Suprapubic skin (tissue), 4 donors: ENCODE measurements at places on chromosomes 3 and 15.
A peak's percentile ranks its signal among the peaks of the same experiment; 100 is the strongest.

DNA sequence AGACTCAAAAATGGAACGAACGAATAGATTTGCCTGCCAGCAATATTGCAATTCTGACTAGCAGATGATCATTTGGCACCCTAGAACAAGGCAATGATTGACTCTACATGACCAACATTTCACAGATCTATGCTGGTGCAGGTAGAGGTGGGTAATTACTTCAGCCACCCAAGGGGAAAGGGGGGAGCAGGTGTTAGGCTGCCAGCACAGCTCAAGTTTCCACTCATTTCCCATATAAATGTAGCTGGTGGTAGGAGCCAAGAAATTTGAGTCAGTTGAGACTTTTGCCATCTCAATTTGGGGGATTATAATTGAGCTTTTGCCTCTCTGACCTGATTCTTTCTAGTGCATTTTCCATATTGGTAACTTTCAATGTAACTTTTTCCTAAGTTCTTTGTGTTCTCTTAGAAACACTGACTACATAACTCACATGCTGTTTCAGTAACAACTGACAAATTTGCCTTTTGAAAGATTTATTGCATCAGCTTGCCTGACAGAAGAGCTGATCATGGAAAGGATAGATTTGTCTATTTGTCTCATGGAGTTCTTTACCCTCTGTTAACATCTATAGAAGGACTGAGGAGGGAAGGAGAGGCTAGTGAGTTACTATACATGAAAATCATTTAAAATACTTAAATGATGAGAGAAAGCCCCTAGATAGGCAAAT lies 902.5 kb downstream of the ZPLD1 start:
- H3K36me3 ChIP-seq: no peaks in the 10 kb centered on the region
- H3K27me3 ChIP-seq: no peaks in the 10 kb centered on the region
- DNase-seq: no peak

DNA sequence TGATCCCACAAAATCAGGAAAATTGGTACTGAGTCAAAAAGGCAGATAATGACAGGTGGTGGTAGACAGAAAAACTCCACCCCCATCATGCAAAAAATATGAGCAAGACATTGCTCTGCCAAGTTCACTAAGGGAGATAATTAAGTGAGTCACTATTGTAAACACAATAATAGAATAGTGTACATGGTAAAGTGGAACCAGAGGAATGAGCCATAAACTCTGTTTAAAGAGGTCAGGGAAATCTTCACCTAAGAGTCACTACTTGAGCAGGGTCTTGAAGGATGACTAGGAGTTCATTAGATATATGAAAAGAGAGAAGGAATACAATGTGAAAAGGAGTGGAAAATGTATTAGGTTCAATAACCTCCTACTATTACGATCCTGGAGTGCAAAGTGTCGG lies 213.4 kb upstream of the PEX5L start:
- H3K4me1 ChIP-seq: no peaks in the 10 kb centered on the region
- no peaks in the 10 kb centered on the region for H3K27me3 ChIP-seq
- DNase-seq: no peak
- no peak overlapping the region for H3K27ac ChIP-seq

DNA sequence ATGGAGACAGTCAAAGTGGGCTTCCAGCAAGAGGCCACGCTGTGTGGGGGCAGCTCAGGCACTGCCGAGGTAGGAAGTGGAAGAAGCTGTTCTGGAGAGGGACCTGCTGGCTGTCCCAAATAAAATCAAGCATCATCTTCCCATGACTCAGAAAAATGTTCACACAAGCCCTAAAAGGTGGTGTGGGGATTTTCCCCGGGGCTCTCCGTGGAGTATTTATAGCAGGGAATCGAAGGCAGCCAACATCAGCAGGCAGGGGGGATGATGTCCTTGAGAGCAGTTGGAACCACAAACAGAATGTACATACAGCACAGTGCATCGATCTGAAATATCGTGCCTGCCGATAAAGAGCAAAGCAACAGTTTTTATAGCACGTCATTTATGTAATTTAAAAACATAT lies 27.6 kb downstream of the PRR23E start:
- H3K27ac ChIP-seq: no peak overlapping the region
- no peak for DNase-seq
- H3K4me1 ChIP-seq: no peaks in the 10 kb centered on the region
- H3K36me3 ChIP-seq: no peaks in the 10 kb centered on the region
- no peak overlapping the region for H3K4me3 ChIP-seq

GRCh38 chr15:39156646-39157250 lies 424.1 kb upstream of the THBS1 start:
- no peaks in the 10 kb centered on the region for H3K36me3 ChIP-seq
- peak overlapping the region; percentile 37 for H3K27ac ChIP-seq
- no peaks in the 10 kb centered on the region for H3K27me3 ChIP-seq

- DNase-seq: no peak
- H3K27ac ChIP-seq: no peak overlapping the region
- no peak overlapping the region for H3K4me3 ChIP-seq
- H3K4me1 ChIP-seq: no peaks in the 10 kb centered on the region
Observed at GRCh38 chr3:110456001-110456400, 615.6 kb upstream of the NECTIN3 start.

DNA sequence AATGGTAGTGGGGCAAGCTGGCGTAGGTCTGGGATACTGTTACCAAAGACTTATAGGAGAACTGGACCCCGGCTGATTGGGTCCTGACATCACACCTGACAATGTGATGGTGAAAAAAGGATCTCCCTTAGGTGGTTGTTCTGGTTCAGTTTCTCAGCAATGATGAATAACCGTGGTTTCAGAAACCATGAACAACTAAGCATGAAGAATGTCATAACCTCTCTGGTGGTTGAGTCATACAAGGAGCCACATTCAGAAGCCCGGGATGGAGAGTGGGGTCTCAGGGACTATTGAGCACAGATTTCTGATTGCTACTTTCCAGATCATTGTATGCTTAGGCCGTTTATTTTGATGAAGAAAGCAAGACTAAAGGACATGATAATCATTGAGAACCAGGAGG lies 17.4 kb downstream of the GPR160 start:
- no peaks in the 10 kb centered on the region for H3K27me3 ChIP-seq
- no peak overlapping the region for H3K27ac ChIP-seq
- no peaks in the 10 kb centered on the region for H3K36me3 ChIP-seq
- no peaks in the 10 kb centered on the region for H3K4me1 ChIP-seq
- DNase-seq: no peak
- no peak overlapping the region for H3K4me3 ChIP-seq

DNA sequence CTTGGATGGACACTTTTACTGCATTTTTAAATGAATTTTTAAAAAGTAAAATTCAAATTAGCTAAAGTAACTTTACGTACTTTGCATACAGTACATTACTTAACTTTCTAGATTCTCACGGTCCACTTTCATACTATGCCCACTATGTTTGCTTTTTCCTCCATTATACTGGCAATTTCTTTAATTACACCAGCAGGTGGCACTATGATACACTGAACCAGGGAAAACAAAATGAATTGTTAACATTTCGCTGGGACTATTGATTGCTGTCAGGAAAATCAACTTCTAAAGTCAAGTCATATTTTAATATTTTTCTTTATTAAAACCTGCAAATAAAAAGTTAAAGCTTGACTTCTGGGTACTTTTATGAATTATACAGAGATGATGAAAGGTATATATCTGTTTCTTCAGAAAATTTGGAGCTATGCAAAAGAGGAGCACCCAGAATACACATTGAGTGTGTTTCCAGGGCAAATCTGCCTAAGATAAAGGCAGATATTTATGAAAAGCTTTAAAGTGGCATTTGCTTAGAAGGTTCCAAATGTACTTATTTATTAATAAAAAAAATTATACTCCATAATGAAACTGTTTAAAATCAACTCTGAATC lies 21.8 kb upstream of the POU1F1 start:
- no peak overlapping the region for H3K27ac ChIP-seq
- H3K4me1 ChIP-seq: no peaks in the 10 kb centered on the region
- H3K27me3 ChIP-seq: no peaks in the 10 kb centered on the region
- no peaks in the 10 kb centered on the region for H3K36me3 ChIP-seq

DNA sequence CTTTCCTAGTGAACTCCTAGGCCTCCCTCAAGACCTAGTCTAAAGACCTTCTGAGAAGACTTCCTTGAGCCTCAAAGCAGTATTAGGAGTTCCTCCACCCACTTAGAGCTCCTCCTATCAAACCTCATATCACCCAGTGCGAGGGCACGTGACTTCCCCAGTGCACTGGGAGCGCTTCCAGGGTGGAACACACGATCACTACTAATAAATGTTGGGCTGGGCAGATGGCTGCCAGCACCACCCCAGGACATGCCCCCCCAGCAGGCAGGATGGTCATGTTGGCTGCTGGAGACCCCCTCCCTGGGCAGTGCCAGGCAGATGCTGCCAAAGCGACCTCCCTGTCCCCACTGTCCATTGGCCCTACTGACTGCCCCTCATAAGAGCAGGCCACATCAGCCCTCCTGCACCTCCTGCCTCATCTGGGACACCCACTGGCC lies 8.5 kb upstream of the PLXND1 start:
- peaks cover 78% of the 10 kb centered on the region for H3K4me1 ChIP-seq
- no peak overlapping the region for H3K4me3 ChIP-seq
- no peaks in the 10 kb centered on the region for H3K27me3 ChIP-seq
- DNase-seq: no peak
- no peaks in the 10 kb centered on the region for H3K36me3 ChIP-seq

DNA sequence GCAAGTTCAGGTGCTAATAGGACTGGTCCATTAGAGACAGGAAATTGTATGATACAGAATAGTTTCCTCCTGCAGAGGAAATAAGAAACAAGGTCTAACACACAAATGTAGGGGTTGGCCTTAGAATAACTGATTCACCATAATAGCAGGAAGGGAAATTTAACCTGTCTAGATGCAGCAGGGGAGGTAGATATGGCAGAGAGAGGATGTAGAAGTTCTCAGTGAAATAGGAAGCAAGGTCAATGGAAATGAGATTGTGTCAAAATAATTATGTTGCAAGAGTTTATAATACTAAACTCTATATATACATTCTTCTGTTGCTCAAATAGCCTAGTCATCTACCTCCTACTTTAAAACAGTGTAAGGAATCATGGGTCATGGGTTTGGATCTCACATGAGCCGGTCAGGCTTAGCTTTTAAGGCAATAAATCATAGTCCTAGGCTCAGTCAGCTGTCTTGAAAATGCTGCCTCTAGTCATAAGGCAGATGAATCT lies 17.0 kb downstream of the BCL2A1 start:
- no peaks in the 10 kb centered on the region for H3K4me1 ChIP-seq
- H3K36me3 ChIP-seq: no peaks in the 10 kb centered on the region
- no peak for DNase-seq
- no peak overlapping the region for H3K27ac ChIP-seq

DNA sequence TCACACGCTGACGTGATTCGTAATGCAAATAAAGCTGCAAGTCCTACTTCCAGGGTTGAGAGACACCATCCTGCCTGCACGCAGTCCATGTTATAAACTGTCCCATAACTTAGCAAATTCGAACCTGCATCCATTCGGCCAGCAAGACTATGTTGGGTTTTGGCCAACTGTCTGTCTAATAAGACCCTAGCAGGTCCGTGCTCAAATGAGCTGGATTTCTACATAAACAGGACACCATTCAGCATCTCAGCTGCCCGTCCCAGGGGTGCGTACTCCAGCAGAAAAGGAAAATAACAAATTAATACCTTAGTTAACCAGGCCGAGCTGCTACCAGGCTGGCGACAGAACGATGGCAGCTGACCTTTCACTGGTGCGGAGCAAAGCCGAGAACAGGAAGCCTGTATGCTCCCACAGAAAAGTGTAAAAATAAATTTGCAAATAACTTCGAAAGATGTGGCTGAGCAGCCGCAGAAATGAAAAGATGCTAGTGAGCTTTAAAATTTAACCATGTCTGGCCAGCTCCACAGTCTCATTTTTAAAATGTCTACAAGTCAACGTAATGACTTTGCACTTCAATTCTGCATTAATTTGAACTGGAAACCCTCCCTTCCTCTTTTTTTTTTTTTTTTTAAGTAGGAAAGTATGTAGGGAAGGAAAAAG lies 97.1 kb upstream of the SNRPA1 start:
- no peak overlapping the region for H3K4me3 ChIP-seq
- H3K27ac ChIP-seq: no peak overlapping the region
- no peaks in the 10 kb centered on the region for H3K27me3 ChIP-seq
- no peaks in the 10 kb centered on the region for H3K4me1 ChIP-seq
- DNase-seq: no peak

- no peak overlapping the region for H3K4me3 ChIP-seq
- H3K36me3 ChIP-seq: peaks cover 31% of the 10 kb centered on the region
- H3K4me1 ChIP-seq: no peaks in the 10 kb centered on the region
- H3K27ac ChIP-seq: no peak overlapping the region
- H3K27me3 ChIP-seq: no peaks in the 10 kb centered on the region
Observed at GRCh38 chr3:105853801-105854432, 14.9 kb downstream of the CBLB start.

- no peak for DNase-seq
- no peaks in the 10 kb centered on the region for H3K4me1 ChIP-seq
- H3K4me3 ChIP-seq: no peak overlapping the region
- no peak overlapping the region for H3K27ac ChIP-seq
Observed at GRCh38 chr3:31341130-31341529, 191.6 kb upstream of the STT3B start.
